ENCODE measurements at places on chromosomes 1 and 21.
A peak's percentile ranks its signal among the peaks of the same experiment; 100 is the strongest.

GRCh38 chr1:23810818-23811540 lies 10.4 kb upstream of the GALE start:
- DNase-seq = peak; percentile 57

DNA sequence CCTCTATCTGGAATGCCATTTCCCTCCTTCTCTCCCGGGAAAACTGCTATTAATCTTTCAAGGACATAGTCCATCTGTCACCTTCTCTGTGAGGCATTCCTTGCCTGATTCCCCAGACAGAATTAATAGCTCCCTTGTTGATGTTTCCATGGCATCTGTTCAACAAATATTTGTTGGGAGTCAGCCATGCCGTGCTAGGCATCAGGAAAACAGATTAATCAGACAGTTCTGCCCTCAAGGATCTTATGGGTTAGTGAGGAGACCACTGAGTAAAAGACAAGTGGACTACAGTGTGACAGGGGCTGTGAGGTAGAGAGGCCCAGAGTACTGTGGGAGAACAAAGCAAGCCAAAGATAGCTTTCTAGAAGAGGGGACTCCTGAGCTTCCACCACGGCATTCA lies 11.4 kb upstream of the MAGOH start:
- no peak for DNase-seq

- no peak for DNase-seq
These were observed 200.7 kb downstream of the LHX8 start for GRCh38 chr1:75334876-75335389.

DNA sequence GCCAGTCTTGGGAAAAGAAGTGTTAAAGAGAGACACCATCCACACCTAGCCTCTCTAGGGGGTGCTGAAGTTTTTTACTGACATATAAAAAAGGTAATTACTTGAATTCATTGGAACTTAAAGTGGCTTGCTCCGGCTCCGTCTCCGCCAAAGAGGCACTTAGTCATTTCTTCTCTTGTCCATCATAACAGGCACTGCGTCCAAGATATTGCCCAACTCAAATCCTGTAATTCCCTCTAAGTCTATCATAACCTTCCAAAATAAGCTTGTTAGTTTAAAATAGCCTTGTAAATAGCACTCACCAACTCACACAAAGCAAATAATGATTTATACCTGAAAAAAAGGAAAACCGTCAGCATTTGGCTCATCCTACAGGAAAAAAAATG lies 160.5 kb downstream of the ZBTB18 start:
- peak; percentile 42 for DNase-seq

DNA sequence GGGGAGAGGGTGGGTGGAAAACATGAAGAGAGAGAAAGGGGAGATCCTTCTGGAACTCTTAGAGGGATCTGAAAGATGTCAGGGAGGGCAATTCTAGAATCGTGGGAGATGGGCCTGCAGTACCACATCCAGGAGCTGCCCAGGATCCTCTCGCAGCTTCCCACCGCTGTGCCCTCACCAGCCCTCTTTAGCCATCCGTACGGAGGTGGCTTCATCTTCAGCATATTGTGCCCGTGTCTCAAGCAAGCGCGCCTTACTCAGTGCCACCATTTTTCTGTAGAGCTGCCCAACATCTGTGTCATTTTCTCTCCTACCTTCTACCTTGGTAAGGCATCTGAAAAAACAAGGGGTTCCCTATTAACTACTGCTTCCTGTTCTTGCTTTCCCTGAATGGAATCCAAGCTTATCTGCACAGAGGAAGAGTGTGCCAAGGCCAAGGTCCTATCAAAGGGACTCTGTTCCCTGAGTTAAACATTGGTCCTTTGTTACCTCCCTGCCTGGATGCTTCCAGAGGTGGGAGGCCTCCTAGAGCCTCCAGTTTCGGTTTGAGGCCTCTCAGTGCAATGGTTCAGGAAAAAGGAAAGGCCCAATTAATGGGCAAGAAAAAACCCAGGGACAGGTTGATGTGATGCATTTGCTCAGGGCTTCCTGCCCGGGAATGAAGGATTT lies 23.2 kb downstream of the C1orf116 start:
- no peak for DNase-seq

GRCh38 chr1:42419126-42419821 lies 36.5 kb downstream of the ZMYND12 start:
- no peak for DNase-seq

GRCh38 chr1:16724718-16725438 lies 15.4 kb upstream of the RNU1-4 start:
- no peak for DNase-seq

- DNase-seq = peak; percentile 95
These were observed 24.7 kb downstream of the CLIC4 start for GRCh38 chr1:24769656-24770651.

DNA sequence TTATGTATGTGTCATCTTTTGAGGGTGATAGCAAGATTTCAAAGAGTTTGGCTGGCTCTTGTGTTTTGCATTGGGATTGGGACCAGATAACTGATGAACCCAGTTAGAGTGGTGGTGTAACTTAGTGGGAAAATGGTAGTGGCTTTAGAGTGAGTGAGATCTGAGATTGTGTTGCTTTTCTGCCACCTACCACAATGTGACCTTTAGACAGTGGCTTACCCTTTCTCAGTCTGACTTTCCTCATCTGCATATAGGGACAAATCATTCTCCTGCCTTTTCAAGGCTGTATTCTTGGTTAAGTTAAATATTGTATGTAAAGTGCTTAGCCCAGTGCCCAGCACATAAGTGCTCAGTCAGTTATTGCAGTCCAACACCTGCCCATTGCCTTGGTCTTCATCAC lies 31.3 kb downstream of the CENPF start:
- DNase-seq = no peak

GRCh38 chr1:161180639-161181038 lies 3.3 kb upstream of the B4GALT3 start:
- DNase-seq = peak; percentile 19

- DNase-seq = no peak
These were observed 45.2 kb downstream of the CLEC20A start for GRCh38 chr1:178451529-178451928.

- DNase-seq = no peak
These were observed 11.9 kb downstream of the SH2D2A start for GRCh38 chr1:156804572-156805243.

DNA sequence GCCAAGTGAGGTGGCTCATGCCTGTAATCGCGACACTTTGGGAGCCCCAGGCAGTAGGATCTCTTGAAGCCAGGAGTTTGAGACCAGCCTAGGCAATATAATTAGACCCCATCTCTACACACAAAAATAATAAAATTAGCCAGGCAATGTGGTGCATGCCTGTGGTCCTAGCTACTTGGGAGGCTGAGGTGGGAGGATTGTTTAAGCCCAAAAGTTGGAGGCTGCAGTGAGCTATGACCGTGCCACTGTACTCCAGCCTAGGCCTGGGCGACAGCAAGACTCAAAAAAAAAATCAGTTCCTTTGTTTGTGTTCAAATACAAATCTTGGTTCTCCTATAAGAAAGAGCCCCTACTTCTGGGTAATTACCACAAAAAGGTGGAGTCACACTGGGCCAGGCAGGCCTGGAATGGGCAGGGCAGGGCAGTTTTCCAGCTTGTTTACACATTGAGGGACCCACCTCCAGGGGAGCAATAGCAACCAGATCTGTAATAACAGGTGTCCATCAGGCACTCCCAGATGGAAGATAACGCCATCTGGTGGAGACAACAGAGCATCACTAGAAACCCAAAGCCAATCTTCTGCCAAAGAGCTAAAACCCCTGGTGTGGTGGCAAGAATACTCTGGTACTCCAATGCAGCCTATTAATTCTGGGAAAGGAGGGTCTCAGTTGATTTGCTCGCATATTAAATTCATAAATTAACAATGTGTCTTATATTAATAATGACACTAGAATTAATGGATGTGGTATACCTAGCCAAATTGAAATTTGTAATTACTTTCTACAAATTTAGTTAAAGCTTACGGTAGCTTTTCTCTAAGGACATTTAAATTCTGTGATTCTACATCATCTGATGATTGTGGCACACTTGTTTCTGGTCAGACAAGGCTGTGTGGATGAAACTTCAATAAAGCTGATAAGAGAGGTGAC lies 13.2 kb downstream of the PPP1R15B start:
- DNase-seq = peak; percentile 82

DNA sequence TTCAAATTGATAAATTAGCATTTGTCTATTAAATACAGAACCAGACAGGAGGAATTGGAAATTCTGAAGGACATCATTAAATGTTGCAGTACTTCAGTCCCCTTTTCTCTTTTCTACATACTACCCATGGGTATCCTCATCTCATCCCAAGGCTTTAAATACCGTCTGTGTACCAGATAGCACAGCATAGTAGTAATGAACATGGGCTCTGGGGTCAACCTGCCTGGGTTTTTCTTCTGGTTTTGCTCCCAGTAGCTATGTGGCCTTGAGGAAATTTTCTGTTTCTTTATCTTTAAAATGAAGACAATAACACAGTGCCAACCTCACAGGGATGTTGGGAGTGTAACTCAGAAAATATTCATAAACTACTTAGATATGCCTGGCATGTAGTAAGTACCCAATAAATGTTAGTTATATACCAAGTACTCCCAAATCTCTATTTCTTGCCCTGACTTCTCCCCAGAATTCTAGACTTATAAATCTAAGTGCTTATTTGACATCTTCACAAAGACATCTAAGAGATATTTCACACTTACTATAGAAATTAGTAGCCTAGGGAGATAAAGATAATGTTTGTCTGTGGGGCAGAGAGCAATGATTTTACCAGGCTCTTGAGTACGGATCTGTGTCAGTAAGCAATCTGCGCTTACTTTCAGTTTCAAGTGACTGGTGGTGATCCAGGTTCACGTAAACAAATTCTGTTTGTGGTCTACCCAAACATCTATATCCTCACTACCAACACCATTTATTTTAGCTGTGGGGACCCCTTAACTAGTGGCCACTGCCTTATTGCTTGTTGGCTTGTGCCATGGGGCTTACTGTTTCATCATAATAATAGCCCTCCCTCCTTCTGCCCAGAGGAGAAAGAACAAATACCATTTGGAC lies 37.3 kb downstream of the VANGL2 start:
- no peak for DNase-seq

DNA sequence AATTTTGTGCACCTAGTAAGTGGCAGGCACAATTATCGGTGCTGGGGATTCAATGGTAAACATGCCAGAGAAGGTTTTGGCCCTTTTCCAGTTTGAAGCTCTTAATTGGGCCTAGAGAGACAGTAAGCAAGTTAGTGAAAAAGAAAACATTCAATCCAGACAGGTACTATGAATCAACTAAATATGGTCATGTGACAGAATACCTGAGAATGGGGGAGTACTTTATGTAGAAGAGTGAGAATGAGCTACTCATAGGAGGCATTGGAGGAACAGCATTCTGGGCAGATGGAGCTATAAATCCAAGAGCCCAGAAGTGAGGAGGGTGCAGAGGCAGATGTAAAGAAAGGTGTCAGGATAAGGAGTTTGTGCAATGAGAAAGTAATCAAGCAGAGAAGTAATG lies 1017.9 kb downstream of the ADGRL2 start:
- peak; percentile 35 for DNase-seq

DNA sequence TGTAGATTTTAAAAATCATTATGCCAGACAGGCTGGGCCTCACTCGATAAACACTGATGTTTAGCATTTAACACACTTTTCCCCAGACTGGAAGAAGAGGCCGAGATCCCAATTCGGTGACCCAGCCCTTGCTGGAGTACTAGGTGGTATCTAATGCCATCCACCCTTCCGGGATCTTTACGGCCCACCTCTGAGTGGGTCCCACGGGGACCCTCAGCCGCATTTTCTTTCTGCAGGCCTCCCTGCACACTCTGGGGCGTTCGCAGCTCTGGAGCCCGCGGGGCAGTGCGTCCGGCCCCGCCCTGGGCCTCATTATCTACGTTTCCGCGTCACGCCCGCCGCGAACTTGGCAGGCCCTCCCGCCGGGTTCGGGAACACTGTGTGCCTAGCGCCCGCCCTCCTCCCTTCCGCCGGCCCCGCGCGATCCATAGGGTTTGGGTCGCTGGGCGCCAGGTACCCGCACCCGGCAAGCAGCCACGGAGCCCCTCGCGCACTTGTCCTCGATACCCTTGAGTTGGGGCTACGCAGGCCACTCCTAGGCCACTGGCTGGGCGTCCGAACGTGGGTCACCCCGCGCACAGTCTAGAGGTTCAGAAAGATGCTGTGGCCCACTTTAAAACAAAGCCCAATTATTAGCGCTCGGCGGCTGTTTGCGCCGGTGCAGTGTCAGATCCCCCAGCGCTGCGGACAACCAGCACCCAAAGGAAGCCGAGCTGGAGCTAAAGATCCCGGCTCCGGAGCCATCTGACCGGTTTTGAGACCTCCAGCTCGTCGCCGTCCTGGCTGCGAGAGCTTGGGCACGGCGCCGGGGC lies 950 bp upstream of the EVA1C start:
- no peak for DNase-seq

GRCh38 chr1:181131255-181131941 lies 42.9 kb downstream of the IER5 start:
- no peak for DNase-seq

GRCh38 chr21:36260802-36261201 lies 59.2 kb upstream of the MORC3 start:
- DNase-seq = no peak

GRCh38 chr1:161928056-161928455 lies 95.6 kb downstream of the OLFML2B start:
- DNase-seq = no peak

- DNase-seq = peak; percentile 29
These were observed 645.6 kb downstream of the PLA2G4A start for GRCh38 chr1:187474336-187474735.

DNA sequence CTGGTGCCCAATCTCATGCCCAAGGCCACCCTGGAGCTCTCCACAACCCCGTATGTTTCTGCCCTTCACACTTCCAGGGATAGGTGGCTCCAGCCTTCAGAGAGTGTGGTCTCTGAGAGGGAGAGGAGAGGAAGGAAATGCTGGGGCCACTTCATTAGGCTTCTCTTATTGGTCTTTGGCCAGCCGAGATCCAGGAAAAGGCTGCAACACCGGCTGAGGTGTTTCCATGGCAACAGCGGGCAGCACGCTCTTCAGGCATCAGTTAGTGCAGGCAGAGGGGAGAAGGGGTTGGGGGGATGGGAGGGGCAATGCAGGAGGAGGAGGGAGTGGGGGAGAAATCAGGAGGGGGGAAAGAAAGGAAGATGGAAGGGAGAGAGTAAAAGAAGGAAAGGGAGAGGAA lies 275.1 kb upstream of the GJB5 start:
- DNase-seq = no peak

GRCh38 chr1:7541629-7542028 lies 229.5 kb upstream of the VAMP3 start:
- no peak for DNase-seq

GRCh38 chr1:197065559-197065958 lies 1.5 kb downstream of the F13B start:
- no peak for DNase-seq

All from bronchial epithelial cell (primary cell).